ENCODE measurements at places on chromosomes 3 and 15. TPM values are rescaled to one million over a fixed set of nuclear protein-coding genes. Genes with fewer than 3 reads are reported as not detected.

DNA sequence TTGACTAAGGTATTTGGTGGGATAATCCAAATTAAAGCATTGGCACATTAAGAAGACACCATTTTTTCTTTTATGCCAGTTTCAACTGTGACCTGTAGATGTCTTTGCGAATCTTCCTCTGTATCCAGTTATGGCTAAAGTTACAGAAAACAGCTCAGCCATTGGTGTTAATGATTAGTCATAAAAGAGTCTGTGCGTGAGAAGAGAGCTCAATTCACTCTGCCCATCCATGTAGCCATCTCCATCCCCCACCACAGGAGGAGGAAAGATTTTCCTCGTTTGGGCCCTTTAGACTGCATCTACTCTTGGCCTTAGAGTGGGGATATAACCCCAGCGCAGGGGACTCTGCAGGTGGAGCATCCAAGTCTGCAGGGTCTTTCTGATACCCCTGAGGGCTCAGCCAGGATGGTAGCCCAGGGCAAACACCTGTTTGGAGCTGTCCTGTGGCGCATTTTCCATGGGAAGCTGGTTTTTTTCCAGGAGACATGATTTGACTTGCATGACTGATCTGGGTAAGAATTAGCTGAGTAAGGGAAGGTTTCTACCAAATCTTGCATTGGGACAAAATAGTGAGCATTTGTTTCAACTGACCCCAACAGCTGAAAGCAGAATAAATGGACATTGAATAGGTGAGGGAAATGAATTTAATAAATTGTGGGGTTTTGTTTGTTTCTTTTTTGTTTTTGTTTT lies 29.5 kb downstream of the NANOGP8 start:
- DNase-seq, result no peak

DNA sequence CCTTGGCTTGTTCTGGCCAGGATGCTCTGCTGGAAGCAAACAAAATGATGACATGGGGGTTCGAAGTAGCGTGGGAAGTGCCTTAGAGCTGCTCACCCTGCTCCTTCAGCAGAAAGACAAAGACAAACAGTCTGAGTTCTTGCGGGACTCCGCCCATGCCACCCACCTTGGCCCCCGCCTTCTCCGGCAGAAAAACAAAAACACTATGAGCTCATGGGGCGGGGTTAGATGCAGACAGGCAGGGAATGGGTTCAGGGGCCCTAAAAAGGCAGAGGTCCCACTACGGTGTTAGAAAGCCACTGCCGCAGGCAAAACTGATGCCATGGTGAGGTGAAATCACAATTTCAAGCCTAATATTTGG lies 9.7 kb upstream of the NCKIPSD start:
- peak; percentile 71 for DNase-seq

DNA sequence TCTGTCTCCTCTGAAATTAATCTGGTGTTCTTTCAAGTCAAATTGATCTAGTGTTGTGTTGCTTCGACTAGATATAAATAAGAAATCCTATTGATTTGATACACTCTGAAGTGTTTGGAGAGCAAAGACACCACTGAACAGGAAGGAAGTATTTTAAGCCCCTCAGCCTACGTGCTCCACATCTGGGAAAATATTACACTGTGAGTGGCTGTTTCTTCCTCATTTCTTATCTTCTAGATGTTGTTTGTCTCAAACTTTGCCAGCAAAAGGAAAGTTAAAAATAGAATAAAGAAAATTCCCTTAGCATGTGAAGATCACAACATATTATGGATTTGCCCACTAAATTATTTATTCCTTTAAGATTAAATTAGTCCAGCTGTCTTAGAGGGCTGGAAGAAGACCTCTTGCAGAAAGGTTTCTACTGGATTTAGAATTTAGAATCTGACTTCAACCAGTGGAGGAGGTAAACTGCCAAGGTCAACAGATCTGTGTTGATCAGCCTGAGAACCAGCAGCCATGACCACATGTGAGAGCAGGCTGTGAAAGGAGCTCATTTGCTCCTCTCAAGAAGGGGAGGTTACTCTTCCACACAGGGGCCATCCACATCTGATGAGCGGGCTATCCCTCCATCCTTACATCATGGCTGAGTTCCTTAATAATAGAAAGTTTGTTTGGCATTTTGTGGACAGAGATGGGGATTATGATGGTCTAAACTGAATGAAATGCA lies 46.3 kb upstream of the ACKR4 start:
- DNase-seq, result no peak

Gene CD200R1
- 0.82 TPM for total RNA-seq

Gene PAQR9
- total RNA-seq, result 15.3 TPM

Gene GXYLT2
- 16.2 TPM for total RNA-seq

Gene MKRN2OS
- 1.8 TPM for total RNA-seq

All from left ventricle myocardium inferior (tissue), 1 donor.